ENCODE measurements at places on chromosomes 13 and 19. TPM values are rescaled to one million over a fixed set of nuclear protein-coding genes. Genes with fewer than 3 reads are reported as not detected.
A peak's percentile ranks its signal among the peaks of the same experiment; 100 is the strongest.

DNA sequence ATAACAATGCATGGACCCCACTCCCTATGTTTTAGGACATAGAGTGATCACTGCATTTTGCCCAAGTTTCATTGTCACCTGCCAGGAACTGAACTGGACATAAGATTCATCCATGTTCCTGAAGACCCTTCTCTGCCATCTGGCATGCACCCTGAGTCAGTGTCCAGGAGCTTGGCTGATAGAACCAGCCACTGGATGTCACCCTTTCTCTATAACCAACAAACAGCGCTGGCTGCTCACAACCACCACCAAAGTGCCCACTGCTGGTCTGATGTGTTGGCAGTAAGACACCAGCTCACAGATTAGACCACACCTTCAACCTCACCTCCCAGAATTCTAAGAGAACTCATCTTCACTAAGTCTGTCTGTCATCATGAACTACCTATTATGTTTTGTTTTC is 333.4 kb downstream of the ITGBL1 start:
- DNase-seq = peak; percentile 17

DNA sequence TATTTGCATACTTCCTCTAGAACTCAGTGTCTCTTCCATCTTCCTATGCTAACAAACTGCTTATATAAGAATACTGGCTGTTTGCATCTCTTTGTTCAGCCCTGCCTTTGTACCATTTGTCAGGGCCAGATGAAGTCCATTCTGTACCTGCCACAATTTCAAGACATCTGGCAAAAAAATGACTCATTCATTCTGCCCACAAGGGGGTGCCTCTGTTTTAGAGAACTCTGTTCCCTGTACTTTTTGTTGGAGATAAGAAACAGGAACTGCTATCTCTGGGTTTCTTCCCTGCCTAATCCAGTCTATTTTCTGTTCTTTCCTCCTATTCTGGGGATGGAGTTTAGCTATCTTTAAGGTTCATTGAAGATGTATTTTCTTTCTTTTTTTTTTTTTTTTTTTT is 23.0 kb downstream of the ZNF568 start:
- no peak for DNase-seq

DNA sequence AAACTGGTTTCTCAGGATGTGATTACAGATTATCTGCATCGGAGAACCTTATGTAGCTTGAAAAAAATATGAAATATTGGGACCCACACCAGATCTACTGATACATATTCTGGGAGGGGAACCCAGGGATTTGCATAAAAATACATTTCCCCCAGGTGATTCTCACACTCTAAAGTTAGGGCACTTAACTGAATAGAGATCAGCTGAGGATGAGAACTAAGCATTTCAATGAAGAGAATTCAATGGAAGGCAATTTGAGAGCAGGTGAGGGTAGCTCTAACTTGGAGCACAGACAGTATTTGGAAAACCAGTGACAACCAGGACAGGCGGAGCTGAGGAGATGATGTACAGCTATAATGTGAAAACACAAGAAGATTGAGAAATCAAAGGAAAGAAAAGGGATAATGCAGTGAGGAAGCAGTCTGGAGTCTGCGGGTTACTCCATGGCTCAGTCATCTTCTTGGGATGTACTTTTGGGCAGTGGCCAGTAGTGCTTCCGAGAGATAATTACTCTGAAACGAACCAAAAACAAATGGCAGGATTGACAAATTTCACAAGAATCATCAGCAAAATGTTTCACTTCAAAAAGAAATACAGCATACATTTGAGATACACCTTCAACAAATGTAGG is 6.1 kb upstream of the OXGR1 start:
- DNase-seq = no peak

GRCh38 chr19:29366757-29367156 is 153.8 kb upstream of the UQCRFS1 start:
- DNase-seq = no peak

DNA sequence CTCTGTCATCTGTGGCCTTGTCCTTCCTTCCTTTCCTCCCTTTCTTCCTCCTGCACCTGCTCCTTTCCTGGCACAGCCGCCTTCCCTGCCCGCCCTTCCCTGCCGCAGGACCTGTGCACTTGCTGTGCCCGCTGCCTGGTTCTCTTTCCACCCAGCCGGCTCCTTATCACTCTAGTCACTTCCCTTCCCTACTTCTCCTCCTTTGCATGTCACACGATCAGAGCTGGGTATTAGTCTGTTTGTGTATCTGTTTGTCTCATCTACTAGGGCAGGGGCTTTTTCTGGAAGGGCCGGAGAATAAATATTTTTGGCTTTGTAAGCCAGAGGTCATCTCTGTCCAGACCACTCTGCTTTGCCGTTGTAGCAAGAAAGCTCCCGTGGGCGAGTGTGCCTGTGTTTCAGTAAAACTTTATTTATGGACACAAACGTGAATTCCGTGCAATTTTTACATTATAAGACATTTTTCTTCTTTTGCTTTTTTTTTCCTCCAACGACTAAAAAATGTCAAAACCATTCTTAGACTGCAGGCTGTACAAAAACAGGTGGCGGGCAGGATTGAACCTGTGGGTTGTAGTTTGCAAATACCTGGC is 6.1 kb downstream of the KDM4B start:
- DNase-seq = no peak

- DNase-seq = peak; percentile 29
Measured at GRCh38 chr19:17902701-17903100, 30.1 kb upstream of the CCDC124 start.

CYP4F3 gene
- not detected for total RNA-seq

CADM4 gene
- 0.68 TPM for total RNA-seq

WASF3 gene
- total RNA-seq = 32.1 TPM

APBA3 gene
- total RNA-seq = 13.4 TPM

GAPDHS gene
- not detected for total RNA-seq

MBD3L2 gene
- total RNA-seq = not detected

All from HFFc6 (cell line).